ENCODE measurements at places on chromosomes 12 and 14.
A peak's percentile ranks its signal among the peaks of the same experiment; 100 is the strongest.

- peak; percentile 17 for DNase-seq
Measured at GRCh38 chr12:5796171-5796958, 148.7 kb downstream of the ANO2 start.

GRCh38 chr12:52183544-52183910 is 8.3 kb downstream of the KRT80 start:
- no peak for DNase-seq

GRCh38 chr14:81710232-81710845 is 176.7 kb upstream of the SEL1L start:
- no peak for DNase-seq

- DNase-seq: no peak
Measured at GRCh38 chr12:43653917-43654316, 101.9 kb upstream of the ADAMTS20 start.

DNA sequence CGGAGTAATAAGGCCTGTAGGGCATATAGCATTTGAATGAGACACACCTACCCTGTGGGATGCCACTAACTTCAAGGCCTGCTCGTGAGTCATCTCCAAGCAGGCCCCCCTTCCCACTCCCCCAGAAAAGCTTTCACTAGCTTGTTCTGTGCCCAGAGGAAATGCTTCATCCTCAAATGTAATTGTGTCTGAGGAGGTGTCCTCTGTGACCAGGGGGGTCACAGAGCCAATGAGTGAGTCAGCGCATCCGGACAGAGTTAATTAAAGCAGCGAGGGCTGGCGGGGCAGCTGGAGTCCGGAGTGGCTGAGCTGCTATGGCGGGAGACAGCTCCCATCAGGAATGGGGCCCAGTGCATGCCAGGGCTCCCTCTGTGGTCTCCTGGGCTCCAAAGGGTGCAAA is 27.0 kb upstream of the ESRRB start:
- DNase-seq: no peak

DNA sequence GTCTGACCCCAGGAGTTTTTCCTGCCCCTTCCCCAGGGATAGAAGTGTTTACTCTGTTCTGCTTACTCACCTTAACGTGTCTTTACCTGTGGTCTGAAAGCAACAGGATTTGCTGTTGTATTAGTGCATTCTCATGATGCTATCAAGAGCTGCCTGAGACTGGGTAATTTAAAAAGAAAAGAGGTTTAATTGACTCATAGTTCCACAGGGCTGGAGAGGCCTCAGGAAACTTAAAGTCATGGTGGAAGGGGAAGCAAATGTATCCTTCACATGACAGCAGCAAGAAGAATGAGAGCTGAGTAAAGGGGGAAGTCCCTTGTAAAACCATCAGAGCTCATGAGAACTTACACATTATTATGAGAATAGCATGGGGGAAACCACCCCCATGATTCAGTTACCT is 240.4 kb downstream of the SNAPC1 start:
- no peak for DNase-seq

DNA sequence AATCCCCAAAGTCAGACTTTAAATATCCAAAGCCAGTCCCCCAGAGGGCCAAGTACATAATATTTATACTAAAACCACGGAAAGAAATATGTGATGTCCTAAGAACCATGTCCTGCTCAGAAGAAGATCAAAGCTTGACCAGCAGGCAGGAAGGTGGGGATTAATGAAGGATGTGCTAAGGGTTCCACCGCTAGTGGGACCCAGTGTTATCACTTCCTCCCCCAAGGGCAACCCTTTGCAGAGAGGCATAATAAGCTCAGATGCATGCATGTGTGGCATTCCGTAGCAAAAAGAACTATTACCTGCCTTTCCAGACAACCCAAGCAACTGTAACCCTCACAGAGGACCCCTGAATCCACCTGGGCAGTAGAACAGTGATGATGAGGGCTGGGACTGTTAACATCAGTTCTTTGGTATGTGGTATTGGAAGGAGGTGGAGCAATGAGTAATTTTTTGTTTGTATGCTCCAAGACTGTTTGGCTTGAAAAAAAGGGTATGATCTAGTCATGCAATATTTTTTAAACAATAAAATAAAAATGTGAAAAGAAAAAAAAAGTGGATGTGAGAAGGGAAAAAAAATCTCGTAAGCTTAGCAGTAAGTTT is 71.7 kb upstream of the ETV6 start:
- DNase-seq: no peak

DNA sequence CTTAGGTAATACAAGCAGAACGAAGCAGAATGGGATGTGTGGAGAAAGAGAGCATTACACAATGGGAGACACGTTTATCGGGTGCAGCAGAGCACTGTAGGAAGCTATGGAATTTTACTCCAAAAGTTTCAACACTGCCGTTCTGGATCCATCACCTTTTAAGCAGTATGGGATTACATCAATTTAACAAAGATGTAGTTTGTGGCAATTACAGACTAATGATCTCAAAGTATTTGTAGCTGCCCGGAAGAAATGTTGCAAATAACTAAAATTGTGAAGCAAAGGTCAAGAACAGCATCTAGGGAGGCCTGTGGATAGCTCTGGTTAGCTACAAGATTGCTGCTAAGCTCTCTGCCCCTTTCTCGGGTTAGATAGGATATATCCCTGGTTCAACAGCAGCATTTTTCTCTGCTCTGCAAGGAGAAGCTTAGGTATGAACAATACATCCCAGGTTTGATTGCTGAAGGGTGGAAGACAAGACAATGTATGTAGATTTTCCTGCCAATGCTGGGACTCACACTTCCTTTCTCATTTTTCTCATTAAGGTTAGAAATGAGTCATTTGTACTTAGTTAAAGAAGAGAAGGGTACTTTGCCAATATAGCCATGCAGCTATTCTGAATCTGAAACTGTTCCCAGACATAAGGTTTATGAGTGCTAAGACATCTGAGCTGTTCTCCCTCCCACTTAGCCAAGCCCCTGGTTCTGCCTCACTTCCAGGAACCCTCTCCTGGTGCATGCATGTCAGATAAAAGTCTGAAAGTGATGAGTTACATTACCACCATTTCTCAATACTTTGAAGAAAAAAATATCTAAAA is 75.0 kb upstream of the HIF1A start:
- no peak for DNase-seq
